Mesenteric fat pad (tissue), 1 donor: ENCODE measurements at places on chromosomes 7 and 10. TPM values are rescaled to one million over a fixed set of nuclear protein-coding genes. Genes with fewer than 3 reads are reported as not detected.

The GPR26 gene
- total RNA-seq: not detected

- DNase-seq: no peak
Observed at GRCh38 chr7:71710442-71710841, 578.5 kb downstream of the GALNT17 start.

DNA sequence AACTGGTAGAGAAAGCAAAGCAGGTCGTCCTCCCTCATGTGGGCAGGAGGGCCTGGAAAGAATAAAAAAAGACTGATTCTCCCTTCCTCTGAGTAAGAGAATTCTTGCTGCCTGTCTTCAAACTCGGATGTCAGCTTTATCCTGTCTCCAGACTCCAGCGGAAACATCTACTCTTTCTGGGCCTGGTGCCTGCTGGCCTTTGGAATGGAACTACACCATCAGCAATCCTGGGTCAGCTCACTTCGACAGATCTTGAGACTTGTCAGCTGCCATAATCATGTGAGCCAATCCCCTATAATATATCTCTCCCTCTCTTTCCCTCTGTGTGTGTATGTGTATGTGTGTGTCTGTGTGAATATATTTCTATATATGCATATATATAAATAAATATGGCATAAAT is 411.0 kb upstream of the DPP6 start:
- no peak for DNase-seq

DNA sequence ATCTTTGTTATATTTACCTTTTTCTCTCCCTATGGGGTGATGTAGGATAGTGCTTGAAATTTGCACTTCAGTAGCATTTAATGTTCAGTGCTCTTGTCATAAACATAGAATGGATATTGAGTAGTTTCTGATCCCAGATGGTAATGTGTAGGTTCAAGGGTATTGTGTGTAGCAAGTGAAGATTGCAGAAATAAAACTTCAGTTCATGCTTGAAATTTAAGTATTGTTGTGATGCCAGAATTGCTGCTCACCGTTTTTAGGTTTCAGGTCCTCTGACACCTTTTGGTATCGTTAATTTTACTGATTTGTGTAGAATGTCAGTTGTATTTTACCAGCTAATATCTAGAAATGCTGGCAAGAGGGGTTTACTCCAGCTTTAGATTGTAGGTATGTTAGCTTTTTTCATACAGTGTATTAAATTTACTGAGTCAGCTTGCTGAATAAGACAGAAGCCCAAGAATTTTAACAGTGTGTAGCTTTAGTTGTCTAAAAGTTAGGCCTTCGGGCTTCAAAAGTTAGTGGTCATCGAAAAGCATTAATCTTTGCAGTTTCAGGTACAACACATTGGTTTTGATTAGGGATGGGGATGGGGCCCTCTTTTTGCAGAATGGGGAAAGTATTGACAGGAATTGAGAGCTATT is 1.9 kb downstream of the PTEN start:
- DNase-seq: no peak

- DNase-seq: no peak
Observed at GRCh38 chr10:61051344-61051743, 107.4 kb upstream of the RHOBTB1 start.
